ENCODE measurements at places on chromosomes 1 and 21.

DNA sequence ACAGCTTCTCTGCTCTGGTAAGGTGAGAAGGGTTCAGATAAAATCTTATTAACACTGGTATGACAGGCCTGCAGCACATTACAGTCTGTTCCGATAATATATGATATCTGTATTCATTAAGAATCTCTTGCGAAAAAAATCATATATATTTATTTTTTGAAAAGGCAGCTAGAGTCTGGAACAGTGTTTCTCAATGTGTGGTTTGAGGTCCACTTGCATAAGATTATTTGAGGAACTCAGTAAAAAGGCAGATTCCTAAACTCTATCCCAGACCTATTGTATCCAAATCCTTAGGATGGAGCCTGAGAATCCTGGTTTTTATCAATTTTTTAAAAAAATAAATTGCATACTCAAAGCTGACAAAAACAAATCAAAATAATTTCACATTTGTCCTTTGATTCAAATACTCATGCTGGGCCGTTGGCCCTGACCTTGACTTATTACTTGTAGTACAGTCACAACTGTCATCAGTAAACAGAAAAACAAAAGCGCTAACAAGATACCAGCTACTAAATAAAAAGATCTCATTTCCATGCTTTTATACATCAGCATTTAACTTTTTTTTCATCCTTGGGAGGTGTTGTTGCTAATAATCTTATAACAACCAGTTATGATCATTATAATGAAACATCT lies 60.6 kb downstream of the RGS2 start:
- DNase-seq: no peak

- DNase-seq: peak; percentile 15
These were observed 21.4 kb downstream of the SLC2A1 start for GRCh38 chr1:42937141-42937696.

DNA sequence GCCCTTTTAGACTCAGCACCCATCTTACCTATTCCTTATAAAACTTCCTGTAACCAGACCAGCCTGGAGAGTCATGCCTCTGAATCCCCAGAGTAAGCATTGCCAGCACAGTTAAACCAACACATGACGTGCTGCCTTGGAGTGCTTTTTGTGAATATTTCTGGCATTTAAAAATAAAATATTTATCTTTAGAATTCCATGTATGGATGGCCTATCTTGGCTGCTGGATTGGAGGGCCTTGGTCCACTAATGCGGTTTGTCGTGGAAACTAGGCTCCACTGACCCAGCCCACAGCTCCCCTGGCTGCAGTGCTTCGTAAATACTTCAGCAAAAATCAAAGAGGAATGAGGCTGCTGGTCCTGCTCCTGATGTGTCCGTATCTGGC lies 17.5 kb downstream of the MTARC1 start:
- no peak for DNase-seq

DNA sequence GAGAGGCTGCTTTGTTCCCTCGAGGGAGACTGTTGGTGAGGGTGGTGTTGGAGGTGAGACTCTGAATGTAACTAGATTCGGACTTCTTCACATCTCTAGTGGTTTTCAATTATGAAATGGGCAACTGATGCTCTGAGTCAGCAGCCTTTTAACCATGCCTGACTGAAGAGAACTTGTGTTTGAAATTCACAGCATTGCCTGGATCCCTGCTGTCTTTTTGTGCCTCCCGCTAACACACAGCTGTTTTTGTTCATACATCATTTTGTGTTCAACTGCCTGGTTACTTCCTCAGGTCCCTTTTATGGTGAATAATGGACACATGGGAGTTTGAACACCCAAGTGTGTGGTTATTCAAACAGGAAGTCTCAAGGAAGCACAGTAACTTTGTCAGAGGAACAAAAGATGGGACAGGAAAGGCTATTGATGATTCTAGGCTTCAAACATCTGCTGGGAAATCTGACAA lies 16.8 kb downstream of the LAMC1 start:
- peak; percentile 50 for DNase-seq

DNA sequence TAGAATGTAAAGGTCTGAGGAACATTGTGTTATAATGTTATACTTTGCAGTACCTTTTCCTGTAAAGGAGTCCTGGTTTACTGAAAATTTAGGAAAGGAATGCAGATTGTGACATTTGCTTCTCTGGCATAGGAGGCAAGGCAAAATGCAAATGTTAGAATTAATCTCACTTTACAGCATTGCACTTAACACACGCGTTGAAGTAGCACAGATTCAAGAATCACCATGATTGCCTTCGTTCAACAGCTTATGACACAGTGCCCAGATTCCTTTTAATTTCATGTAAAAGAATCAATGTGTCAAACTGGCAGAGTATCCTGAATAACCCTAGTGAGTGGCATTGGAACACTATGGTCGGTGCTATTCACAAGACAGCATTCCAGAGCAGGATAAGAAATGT lies 47.4 kb downstream of the RGS7 start:
- no peak for DNase-seq

GRCh38 chr1:151563376-151563775 lies 23.3 kb downstream of the TUFT1 start:
- DNase-seq: no peak

GRCh38 chr1:62304515-62304914 lies 14.7 kb downstream of the KANK4 start:
- DNase-seq: no peak

GRCh38 chr1:35866991-35867390 lies 16.0 kb upstream of the AGO1 start:
- DNase-seq: no peak

DNA sequence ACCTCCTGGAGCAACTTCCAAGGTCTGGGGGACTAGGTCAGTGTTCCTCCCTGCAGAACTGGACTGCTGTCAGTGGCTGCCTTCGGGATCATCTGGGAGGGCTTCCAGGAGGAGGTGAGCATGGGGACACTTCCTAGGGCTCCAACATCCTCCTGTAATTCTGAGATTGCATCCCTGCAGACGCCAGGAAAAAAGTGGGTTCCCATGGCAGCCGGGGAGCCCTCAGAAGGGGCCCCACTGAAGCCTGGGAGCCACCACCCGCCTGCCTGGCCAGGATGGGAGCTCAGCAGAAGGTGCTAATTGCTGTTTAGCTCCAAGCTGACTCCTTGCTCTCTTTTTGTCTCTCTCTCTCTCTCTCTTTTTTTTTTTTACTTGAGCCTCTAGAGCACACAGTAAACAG lies 16.1 kb upstream of the ARF1 start:
- peak; percentile 46 for DNase-seq

GRCh38 chr1:204286831-204287421 lies 72.8 kb downstream of the PLEKHA6 start:
- DNase-seq: peak; percentile 73

GRCh38 chr1:8693107-8693506 lies 124.3 kb downstream of the RERE start:
- no peak for DNase-seq

DNA sequence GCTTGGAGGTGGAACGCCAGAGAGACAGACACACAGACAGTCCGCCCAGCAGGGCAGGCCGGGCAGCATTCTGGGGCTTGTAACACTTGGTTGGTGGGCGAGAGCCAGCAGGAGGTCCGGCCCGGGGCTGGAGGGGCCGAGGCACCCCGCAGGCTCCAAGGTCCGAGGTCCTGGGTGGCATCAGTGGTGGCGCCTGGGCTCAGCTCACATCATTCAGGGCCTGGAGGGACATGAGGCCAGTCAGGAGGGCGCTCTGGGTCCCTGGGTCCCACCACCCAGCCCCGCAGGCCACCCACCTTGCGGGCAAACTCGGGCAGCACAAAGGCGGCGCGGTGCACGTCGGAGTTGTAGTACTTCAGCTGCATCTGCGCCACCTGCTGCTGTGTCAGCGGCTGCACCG lies 5.2 kb downstream of the SRM start:
- DNase-seq: no peak

DNA sequence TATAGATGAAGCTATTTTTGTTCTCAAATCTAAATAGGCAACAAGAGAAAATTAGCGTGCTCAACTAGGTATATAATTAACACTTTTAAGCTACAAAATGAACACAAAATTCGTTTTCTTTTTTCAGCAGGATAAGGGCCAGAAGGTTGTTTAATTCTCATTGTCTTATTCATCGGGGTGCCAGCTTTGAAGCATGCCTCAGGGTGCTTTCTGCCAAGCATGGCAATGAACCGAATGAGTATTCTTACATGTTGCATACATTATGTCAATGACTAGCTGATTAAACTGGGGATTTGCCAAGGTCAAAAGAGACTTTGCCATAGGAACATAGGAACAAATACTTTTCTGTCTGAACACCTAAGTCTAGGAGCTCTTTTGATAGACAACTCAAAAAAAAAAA lies 102.0 kb upstream of the MAP1LC3C start:
- DNase-seq: no peak

DNA sequence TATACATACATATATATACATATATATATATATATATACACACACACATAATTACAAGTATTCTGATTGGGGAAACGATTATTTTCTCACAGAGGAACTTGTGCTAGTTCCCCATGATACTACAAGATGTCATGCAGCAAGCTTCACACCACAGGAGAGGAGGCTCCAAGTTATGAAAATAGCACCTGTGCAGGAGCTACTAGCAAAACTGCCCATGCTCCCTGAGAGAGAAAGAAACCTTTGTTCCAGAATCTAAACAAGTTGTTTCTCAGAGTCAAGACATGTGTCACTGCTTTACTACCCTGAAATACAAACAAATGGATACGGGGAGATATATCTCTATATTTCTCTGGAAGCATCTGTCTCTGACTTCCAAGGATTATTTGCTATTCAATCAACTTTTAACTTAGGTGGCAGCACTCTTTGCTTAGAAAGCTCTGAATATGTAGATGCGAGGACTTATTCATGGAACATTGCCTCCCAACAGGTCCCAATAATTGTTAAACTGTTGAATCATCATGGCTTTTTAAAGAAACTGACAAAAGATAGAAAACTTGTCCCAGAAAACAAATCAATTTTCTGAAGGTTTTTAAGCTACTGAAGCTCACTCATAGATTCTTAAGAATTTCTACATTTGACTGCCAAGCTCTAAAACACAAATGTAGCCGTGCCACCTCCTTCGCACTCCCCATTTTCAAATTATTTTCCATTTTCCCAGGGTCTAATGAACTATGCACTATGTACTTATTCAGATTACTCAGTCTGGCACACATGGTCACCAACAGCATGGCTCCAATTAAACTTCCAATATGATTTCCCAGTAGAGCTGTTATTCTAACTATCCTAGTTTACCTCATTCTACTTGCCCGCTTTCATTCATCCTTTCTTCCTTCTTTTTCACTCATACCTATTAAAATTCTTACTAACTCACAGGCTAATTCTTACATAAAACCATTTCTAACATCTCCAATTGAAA lies 929.1 kb downstream of the LTN1 start:
- no peak for DNase-seq

GRCh38 chr1:44785501-44786137 lies 2.4 kb downstream of the BEST4 start:
- DNase-seq: no peak

GRCh38 chr1:234509457-234510328 lies 30.7 kb upstream of the TARBP1 start:
- no peak for DNase-seq

GRCh38 chr1:184788970-184789369 lies 34.3 kb upstream of the EDEM3 start:
- no peak for DNase-seq

DNA sequence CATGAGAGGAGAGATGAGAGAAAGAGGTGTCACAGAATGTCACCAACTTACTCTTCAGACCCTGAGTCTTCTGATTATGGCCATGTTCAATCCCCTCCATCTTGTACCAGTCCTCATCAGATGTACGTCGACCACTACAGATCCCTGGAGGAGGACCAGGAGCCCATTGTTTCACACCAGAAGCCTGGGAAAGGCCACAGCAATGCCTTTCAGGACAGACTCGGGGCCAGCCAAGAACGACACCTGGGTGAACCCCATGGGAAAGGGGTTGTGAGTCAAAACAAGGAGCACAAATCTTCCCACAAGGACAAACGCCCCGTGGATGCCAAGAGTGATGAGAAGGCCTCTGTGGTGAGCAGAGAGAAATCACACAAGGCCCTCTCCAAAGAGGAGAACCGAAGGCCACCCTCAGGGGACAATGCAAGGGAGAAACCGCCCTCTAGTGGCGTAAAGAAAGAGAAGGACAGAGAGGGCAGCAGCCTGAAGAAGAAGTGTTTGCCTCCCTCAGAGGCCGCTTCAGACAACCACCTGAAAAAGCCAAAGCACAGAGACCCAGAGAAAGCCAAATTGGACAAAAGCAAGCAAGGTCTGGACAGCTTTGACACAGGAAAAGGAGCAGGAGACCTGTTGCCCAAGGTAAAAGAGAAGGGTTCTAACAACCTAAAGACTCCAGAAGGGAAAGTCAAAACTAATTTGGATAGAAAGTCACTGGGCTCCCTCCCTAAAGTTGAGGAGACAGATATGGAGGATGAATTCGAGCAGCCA lies 8.0 kb downstream of the ELOA start:
- DNase-seq: peak; percentile 75

DNA sequence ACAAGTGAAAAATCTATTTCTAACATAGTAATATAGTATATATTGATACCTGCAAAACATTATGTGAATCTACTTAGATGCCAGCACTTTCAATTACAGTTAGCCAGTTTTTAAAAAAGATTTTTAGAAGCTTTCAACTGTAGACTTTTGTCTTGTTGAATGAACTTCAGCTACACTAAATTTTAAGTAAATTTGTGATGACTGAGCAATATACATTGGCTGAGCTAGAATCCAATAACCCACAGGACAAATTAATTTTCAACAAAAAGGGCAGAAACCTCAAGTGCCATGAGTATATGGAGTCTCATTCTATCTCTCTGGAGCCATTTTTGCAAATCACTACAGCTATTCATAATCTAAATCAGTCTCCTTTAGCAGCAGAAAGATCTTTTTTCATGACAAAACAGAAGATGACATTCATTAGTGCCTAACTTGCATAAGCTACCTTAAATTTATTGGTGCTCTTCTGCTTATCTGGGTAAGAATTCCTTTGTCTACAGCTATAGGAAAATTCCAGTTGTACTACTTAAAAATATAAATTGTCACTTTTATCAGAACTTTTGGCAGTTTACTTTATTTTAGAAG lies 100.3 kb downstream of the ATG4C start:
- DNase-seq: no peak

GRCh38 chr1:151128800-151129199 lies 17.6 kb downstream of the SEMA6C start:
- peak; percentile 82 for DNase-seq

GRCh38 chr1:208219098-208219658 lies 25.0 kb downstream of the PLXNA2 start:
- DNase-seq: peak; percentile 64

- no peak for DNase-seq
These were observed 36.7 kb downstream of the FMN2 start for GRCh38 chr1:240128366-240128765.

DNA sequence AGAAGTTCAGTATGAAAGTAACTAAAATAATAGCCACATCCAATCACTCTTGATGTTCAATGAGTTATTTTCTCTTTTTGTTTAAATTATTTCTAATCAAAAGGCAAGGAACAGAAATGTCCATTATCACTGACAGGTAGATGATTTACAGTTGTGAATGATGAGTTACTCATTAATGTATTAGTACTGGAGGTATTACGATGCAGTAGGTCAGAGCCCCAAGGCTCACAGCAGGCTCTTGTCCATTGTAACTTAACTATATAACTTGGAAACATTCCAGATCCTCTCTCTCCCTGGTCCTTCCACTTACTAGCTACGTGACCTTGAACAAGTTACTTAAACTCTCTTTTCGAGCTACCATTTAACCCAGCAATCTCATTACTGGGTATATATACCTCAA lies 39.5 kb downstream of the CRB1 start:
- no peak for DNase-seq
